ENCODE measurements at places on chromosomes 2 and 18.

DNA sequence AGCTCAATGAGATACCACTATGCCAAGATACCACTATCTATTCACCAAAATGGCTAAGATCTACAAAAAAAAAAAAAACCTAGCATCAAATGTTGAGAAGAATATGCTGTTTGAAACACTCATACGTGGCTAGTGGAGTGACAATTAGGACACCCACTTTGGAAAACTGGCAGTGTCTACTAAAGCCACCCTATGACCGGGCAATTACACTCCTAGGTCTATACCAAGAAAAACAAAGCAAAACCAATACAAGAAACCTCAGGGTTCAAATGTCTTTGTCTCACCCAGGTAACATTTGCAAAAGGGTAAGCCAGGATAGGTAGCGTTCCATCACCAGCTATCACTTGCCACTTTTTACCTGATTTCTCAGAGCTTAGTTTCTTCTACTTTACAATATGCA lies 123.6 kb upstream of the CAB39 start:
- no peak for DNase-seq

DNA sequence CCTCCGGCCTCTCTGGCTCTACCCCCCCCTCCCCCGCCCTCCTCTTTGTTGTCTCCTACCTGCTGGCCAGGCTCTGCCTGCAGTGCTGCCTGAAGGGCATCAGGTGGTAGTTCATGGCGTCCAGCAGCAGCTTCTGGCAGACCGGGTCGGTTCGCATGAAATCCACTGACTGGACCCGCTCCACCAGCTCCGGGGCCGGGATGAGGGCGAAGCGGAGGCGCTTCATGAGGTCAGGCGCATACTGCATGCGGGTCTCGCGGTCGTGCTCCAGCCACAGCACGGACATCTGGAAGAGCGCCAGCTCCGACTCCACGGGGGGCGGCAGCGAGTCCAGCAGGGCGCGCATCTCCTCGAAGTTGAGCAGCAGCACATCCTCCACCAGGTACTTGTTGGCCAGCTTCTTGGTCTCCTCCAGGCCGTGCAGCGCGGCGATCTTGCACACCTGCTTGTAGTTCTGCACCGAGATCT lies 3.2 kb downstream of the KLHL14 start:
- no peak for DNase-seq

DNA sequence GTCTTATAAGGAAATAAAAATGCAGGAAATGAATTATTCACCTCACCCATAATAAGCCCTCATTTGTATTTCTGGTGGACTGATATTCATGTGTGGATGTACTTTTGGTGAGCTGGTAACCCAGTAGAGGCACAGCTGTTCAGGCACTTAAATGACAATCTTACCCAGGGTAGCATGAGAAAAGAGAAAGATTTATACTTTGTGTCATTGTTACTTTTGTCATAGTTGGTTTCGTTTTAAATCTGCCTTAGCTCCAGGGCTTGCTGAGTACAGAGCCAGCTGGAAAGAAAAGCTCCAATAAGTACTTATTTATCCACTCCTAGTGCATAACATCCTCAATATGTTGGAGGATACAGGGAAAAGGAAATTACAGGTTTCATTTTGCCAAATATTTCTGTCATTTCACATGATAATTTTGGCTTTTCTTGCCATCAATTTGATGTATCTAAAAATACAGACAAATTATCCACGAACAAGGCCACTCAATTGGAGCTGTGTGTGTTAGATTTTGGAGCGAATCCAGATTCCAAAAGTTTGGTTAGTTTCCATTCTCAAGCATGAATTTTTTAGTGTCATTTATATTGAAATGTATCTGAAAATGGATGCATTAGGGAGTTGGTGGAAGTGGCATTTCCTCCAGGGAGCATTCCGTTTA lies 1276.1 kb upstream of the FAM98A start:
- no peak for DNase-seq

GRCh38 chr2:238642973-238643372 lies 204.9 kb upstream of the TWIST2 start:
- DNase-seq, result no peak

GRCh38 chr2:181594322-181594721 lies 62.6 kb downstream of the CERKL start:
- DNase-seq, result no peak

DNA sequence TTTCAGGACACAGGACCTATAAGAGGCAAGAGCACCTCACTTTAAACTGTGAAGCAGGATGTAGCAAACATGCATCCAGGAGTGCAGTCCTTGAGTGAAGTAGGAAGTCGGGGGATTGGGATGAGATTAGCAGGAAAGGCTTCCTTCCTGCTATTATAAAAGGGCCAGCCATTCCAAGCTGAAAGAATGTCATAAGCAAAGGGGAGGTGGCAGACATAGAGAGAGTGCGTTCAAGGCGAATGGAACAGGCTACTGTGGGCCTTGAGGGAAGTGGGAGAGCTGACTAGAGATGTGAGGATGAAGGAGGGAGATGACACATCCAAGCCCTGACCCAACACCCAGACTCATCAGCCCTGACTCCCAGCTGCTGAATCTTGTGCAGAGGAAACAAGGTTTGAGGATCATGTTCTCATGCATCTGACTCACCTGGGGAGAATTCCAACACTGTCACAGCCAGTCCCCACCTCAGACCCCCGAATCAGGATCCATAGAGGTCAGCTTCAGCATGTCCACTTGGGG lies 63.9 kb downstream of the GYPC start:
- no peak for DNase-seq

GRCh38 chr2:40348665-40349064 lies 103.2 kb downstream of the SLC8A1 start:
- DNase-seq, result no peak

DNA sequence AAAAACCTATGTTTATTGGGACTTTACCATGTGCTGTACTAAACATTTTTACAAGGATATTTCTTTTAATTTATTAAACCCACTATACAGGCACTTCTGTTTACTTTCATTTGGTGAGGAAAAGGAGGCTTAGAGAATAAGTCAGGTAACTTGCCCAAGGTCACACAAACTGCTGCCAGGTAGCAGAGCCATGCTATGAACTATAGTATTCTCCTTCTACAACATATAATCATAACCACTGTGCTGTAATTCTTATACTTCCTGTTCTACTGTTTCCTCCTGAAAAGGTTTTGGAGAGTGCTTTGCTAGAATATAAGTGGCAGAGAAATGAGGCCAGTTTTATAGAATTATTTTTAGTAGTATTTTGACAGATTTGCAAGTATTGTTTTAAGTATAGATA lies 29.5 kb downstream of the SLC39A10 start:
- no peak for DNase-seq

- DNase-seq, result no peak
Measured at GRCh38 chr2:144477281-144477956, 42.5 kb downstream of the ZEB2 start.

DNA sequence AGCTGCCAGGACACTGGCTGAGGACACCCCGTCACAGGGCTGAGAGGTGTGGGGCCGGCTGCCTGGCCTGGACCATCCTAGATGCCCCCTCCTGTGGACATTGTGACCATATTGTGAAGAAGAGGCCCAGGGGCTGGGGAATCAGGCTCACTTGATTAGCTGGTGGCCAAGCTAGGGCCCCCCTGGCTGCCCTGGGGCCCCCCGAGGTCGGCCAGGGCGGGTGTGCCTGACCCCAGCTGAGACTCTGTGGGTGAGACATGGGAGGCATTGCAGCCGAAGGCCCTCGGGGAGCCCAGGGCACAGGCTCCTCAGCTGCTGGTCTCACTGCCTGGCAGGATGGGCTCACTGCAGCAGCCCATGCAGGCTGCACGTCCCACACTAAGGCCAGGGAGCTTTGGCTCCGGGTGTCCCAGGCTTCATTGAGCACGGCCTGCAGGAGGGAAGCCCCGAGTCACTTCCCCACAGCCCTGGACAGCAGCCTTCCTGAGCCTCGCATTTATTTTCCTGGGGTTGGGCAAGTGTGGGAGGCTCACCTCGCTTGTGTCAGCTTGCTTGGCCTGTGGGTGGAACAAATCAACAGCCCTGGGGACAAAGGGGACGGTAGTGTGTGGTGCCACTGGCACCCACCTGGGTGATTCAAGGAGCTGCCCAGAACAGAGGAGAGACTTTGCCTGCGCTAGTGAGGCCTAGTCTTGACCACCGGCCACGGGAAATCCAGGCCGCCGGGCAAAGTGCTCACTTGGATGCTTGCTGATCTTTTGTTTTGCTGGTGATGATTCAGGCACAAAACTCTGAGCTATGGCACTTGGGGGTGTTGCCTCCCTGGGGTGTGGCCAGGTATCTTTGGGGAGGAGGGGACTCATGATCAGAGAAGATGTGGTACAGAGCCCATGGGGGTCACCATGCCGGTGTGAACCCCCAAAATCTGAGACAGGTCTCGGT lies 1.3 kb downstream of the GAL3ST2 start:
- no peak for DNase-seq

DNA sequence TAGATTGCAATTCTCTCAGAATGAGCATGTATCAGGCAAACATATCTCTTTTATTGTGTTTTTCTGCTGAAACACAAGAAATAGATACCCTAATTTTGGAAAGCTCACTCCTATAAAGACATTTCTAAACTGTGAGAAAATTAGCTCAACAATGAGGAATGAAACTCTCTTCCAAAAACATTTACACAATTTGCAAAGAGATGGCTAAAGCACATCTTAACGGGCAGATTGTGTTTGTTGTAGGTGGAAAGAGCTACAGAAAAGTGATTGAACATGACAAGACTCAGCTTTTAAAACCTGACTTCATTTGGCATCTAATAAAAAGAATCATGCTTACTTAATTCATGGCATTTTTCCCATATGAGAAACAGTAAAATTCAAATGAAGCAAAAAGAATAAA lies 175.0 kb upstream of the SLC39A10 start:
- no peak for DNase-seq

DNA sequence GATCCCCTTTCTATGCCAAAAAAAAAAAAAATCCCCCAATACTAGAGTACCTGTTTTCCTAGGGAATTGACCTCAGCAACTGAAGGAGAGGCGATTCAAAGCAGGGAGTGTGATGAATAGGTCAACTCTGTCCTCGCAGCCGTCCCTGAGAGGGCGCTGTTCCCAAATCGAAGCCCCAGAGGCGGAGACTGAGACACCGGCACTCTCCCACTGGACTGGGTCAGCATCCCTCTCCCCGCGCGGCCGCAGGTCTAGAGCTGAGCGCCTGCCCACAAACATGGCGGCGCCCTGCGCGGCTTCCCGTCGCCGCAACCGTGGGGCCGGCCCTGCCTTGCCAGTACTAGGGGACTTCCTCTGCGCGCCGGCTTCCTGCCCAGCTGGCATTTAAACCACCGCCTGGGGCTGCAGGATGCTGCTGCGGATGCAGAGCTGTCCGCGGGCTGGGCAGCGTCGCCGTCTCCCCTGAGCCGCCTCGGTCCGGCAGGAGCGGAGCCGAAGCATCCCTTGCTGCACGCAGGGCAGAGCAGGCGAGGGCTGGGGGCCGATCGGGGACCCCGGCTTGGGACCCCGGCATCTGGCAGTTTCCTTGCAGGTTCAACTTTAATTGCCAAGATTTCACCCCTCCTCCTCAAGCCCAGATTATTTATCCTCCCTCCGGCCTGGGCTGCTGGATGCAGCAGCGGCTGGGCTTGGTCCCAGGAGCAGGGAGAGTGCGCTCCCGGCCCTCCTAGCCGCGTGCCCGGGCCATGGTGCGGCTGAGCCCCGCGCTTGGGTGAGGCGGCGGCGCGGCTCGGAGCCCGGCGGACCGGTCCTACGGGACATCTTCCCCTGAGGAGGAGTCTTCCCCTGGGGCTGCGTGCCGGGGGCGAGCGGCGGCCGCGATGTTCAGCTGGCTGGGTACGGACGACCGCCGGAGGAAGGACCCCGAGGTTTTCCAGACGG lies at the start of gene EHD3:
Gene EHD3 (plus strand): TSS at position 412 of the 942 bp plus-strand sequence. CDS start 470 bp downstream, at position 882.
- peak; percentile 54 for DNase-seq

GRCh38 chr2:237201461-237202287 lies 116.0 kb downstream of the COPS8 start:
- DNase-seq, result no peak

- no peak for DNase-seq
Measured at GRCh38 chr18:63903851-63904570, 3.7 kb upstream of the SERPINB10 start.

DNA sequence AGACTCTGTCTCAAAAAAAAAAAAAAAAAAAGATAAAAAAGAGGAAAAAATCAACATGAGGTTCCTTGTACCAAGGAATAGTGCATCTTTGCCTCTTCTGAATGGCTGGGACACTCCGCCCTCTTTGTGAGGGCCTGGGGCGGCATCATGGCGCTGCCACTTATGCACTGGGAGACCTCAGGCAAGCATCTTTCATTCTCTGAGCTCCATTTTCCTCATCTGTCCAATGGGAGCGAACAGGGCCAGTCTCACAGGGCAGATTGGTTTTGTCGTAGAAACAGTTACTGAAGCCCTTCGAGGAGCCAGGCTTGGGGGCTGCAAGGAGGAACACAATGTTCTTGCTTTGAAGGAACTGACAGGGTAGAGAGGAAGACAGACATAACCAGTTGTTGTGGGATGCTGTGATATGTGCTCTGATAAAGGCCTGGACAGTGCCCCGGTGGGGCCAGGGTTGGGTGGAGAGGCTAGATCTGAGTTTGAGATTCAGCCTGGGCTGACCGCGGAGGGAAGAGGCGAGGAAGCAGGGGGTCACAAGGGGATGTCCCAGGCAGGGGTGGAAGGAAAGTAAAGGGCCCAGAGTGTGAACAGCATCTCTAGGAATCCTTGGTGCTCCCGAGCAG lies 14.1 kb downstream of the ZFP36L2 start:
- DNase-seq, result no peak

DNA sequence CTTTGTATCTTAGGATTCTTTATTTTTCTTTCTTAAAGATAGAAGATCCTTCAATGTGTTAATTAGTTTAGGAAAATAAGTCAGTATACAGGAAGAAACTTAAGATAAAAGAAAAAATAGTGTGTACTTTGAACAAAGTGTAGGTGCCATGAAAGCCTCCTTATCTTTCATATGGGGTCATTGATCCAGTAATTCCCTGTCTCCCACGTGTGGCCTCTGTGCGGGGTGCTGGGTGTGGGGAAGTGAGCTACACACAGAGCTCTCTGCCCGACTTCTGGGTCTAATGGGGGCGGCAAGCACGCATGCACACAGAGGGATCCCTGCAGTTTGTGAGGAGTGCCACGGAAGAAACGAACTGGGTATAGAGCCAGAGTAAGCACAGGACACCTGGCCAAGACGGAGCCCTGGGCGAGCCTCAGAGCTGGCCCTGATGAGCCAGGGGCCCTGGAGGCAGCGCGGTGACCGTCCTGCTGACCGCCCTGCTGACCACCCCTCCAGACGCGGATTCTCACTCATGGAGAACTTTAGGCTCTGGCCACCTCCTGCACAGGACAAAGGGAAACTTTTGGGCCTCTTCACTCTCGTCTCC lies 253.5 kb downstream of the ACKR3 start:
- no peak for DNase-seq

- no peak for DNase-seq
Measured at GRCh38 chr2:46859482-46859881, 56.1 kb downstream of the MCFD2 start.

GRCh38 chr18:58535340-58536201 lies 93.3 kb downstream of the ALPK2 start:
- DNase-seq, result no peak

GRCh38 chr18:39191931-39192330 lies 1626.3 kb upstream of the CELF4 start:
- DNase-seq, result no peak

DNA sequence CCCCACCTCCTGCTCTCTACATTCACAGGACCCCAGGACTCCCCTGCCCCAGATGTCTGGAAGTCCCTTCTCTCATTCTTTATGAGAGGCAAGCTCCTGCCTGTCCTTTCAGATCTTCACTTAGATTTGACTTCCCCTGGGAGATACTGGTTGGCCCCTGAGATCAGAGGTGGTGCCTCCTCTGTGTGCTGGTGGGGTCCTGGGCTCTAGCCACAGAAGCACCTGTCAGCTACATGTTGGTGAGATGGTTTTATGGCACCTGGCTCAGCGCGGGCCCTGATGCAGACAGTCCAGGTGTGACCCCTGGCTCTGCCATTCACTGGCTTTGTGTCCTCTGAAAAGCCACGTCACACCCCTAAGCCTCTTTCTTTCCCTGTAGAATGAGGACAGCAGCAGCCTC lies 369.6 kb upstream of the ID2 start:
- DNase-seq, result no peak

Measured in T-helper 9 cell (primary cell).